ENCODE measurements at places on chromosomes 2 and 18.

DNA sequence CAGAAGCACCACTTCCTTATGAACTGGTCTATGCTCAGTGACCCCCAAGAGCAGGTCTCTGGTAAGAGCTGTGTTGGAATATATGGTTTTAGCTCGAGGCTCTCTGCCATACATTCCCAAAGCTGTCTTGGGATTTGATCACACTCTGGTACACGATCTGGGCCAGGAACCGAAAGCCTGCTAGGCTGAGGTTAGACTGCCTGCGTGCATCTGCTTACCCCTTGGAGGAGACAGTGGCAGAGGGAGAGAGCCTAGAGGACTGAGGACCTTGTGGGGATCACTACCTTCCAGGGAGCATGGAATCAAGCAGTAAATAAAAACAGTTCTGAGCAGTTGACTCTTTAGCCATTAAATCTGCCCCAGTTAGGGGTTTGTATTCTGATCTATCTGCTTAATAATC is 63.7 kb downstream of the ZNF532 start:
- DNase-seq = no peak

DNA sequence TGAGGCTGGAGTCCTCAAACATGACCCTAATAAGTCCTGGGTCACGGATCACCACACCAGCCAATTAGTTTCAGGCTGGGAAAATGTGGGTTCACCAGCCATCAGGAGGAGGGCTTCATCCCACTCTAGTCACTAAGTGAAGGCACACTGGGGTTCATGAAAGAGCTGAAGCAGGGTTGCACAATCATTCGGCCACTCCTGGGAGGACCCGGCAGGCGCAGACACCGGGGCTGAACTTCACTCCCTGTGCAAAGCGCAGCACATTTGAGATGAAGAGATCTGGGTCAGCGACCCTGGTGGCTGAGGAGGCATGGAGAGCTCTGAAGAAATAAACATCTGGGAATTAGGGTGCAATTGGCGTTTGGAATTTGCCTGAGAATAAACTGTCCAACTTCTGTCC is 684.4 kb upstream of the SALL3 start:
- no peak for DNase-seq

DNA sequence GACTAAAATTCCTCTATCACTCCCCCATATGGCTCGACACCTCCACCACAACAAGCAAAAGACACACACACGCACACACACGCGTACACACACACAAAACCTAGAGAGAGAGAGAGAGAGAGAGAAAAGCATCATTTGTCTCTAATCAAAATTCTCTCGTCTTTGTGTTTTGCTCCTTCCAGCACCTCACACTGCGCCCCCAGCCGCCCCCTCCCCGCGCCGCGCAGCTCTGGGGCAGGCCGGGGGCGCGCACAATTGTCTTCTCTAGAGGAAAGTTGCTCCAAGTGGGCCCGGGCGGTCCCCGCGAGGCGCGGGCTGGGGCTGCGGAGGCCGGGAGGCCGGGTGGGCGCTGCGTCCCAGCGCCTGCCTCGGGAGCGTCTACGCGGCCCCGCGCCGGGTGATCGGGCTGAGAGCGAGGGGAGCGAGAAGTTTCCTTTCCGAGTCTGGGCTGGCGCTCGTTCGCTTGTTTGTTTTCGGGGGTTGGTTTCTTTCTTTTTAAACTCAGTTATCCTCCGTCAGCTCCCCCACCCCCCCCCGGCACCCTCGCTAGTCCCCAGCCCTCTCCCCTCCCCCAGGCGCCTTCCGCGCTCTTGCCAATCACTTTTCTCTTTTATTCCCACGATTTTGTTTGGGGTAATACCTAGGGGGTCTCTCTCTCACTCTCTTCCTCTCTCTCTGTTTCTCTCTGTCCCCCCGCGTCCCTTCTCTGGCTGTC is 4.1 kb downstream of the ZEB2 start:
- no peak for DNase-seq

DNA sequence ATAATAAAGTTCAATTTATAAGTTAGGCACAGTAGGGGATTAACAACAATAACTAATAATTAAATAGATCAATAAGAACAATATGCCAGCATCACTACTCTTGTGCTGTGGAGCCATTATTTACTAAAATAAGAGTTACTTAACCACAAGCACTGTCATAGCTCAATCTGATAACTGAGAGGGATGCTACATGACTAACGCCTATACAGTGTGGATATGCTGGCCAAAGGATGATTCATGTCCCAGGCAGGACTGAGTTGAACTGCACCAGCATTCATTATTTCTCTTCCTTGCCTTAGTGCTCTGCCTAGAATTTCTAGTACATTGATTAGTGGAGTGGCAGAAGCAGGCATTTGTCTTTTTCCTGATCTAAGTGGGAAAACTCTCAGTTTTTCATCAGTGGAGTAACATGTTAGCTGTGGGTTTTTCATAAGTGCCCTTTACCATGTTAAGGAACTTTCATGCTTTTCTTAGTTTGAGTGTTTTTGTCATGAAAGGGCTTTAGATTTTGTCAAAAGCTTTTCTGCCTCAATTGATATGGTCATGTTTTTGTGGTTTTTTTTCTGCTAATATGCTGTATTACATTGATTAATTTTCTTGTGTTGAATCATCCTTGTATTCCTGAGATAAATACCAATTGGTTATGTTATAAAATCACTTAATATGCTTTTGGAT is 21.7 kb downstream of the KIAA1328 start:
- no peak for DNase-seq

DNA sequence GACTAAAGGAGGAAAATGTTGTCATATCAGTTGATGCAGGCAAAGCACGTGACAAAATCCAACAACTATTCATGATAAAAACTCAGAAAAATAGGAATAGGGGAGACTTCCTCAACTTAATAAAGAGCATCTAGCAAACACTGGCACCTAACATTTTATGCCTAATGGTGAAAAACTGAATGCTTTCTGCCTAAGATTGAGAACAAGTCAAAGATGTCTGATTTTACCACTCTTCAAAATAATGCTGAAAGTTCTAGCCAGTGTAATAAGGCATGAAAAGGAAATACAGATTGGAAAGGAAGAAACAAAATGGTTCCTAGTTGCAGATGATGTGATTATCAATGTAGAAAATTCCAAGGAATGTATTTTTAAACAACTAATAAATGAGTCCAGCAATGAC is 58.4 kb downstream of the SMAD4 start:
- DNase-seq = no peak

DNA sequence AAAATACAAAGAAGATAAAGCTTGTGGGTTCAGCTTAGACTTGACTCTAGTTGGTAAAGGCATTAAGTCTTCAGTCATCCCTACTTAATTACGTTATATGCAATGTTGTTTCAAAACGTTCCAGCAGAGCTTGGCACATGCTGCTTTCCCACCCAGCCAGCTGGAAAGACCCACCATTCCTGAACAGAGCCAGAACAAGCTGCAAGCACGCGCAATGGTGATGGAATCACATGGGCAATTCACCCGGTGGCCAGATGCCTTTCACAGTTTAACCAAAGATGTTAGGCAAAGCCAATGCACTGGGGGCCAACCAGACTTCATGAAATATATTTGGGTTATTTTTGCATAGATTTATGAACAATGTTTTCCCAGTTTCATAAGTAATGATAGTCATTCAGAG is 123.4 kb upstream of the CDH20 start:
- no peak for DNase-seq

- no peak for DNase-seq
Measured at GRCh38 chr2:16071039-16071864, 130.9 kb downstream of the MYCN start.

DNA sequence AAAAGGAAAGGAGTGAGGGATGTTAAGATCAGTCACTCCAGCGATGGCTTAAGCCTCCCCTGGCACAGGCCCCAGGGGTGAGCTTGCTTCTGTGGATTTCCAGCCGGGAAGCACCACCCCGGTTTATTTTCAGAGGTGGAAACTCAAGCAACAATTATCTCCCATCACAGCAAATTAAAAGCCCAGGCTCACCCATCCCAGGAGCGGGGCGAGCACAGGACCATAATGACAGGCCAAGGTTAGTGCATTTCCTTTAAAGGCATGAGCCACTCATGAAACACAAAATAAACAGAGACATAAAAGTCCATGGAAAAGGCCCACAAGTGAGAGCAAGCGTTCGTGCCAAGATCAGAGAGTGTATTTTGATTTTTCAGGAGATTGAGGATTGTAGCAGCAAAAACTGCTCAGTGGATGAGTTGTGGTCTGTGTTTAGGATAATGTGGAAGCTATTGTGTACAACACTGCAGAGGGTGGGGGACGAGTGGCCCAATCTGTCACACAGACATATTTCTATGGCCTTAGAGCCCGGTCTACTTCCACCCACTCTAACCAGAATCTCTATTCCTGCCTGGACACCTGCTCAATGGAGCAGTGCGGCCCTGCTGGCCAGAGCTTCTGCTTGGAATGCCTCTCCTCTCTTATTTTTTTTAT is 111.4 kb upstream of the CDC42EP3 start:
- DNase-seq = no peak

DNA sequence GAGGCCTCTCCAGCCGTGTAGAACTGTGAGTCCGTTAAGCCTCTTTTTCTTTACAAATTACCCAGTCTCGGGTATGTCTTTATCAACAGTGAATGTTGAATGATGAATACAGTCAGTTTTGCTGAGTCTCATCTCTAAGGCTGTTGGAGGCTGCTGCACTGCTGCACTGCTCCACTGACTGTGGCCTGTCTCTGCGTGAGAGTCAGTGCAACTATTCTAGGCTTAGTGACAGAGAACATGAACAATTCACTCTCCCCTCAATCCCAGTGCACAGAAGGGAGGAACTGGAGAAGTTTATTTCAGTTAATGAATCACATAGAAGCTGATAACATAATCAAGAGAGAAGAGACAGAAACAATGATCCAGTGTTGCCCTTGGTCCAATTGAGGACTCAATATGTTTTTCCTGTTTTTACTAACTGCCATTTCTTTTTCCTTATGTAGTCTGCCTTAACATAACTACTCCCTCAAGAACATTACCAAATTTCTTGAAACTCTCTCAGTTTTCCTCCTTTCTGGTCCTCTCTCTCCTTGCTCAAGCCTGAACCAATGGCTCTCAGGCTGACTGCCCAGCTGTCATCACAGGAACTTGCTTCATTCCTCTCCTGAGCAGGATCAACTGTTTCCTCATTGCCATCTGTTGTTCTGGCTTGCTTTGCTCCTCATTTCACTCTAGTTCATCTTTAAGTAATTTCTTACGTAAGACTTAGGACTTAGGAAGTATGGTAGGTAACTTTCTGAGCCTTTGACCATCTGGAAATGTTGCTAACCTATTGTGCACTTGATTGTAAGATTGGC is 483.2 kb downstream of the METTL4 start:
- DNase-seq = no peak

DNA sequence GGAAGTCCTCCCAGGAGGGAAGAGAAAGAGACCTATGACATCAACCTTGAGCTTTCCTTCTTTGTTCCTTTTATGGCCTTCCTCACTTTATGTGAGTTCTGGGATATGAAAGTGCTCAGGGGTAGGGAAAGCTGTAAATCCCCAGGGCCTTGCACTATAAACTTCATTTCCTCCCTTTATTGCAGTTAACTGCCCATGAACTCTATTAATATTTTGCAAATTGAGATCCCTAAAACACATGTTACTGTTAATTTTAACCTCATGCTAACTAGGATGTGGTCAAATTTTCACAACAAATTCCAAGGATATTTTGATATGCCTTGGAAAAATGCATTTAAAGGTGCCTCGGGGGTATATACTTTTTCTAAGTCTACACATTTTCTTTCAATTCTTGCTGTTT is 359.9 kb downstream of the OSR1 start:
- no peak for DNase-seq

- no peak for DNase-seq
Measured at GRCh38 chr2:97932975-97933662, 62.6 kb downstream of the TMEM131 start.

GRCh38 chr2:101127319-101128056 is 23.7 kb downstream of the TBC1D8 start:
- DNase-seq = no peak

GRCh38 chr2:211371465-211371864 is 815.1 kb downstream of the CPS1 start:
- DNase-seq = no peak

DNA sequence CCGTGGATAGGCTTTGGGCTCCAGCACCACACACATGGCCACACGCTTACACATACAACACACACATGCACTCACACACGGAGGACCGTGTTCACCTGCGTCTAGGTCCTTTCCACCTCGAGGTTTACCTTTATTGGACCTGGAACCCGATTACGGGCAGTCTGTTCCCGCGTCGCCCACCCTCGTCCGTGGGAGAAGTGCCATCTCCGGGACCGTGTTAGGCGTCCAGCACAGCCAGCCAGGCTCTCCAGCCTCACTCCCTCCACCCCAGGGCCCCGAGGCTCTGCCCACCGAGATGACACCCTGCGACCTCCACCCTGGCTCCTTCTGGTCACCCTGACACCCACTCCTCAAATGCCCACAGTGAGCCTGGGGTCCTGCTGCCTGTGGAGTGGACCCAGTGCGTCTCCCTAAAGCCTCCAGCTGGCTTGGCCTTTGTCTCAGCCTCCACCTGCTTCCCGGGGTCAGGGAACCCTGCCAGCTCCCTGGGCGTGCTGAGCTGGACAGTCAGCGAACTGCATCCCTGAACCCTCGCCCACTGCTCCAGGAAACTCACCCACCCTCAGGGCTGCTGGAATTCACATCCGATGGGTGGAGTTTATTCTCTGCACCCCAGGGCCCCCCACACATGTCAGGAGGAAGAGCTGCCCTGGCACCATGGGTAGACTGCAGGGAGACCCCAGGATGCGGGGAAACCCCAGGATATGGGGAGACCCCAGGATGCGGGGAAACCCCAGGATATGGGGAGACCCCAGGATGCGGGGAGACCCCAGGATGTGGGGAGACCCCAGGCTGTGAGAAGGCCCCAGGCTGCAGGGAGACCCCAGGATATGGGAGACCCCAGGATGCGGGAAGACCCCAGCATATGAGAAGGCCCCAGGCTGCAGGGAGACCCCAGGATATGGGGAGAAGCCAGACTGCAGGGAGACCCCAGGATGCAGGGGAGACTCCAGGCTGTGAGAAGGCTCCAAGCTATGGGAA is 33.0 kb downstream of the ADI1 start:
- no peak for DNase-seq

- no peak for DNase-seq
Measured at GRCh38 chr2:101848769-101849410, 142.9 kb upstream of the IL1R2 start.

GRCh38 chr2:74653589-74653984 is 460 bp upstream of the SEMA4F start:
- DNase-seq = no peak

GRCh38 chr2:66555091-66555490 is 120.2 kb downstream of the MEIS1 start:
- DNase-seq = no peak

DNA sequence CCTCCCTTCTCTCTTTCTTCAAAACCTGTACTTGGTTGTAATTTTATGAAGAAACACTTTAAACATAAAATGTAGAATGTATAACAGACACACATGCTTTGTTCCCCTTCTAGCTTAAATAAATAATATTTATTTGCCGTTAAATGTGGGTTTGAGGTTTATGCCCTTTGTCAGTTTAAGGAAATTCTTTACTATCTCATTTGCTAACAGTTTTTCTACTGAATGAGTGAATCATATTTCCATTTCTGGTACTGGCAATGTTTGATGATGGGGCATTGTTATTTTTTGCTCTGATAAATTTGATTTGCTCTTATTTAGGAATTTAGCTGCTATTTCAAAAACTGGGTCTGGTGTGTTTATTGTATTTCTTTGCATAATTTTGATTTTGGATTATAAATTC is 555.6 kb downstream of the CCDC85A start:
- DNase-seq = no peak

- DNase-seq = no peak
Measured at GRCh38 chr2:141767691-141768090, 363.1 kb downstream of the LRP1B start.

GRCh38 chr2:221569425-221569845 is 2.7 kb downstream of the EPHA4 start:
- no peak for DNase-seq

Measured in left renal cortex interstitium (tissue), 4 donors.